ENCODE measurements at places on chromosomes 12 and 14.

GRCh38 chr14:105746124-105746514 lies 219.7 kb downstream of the TMEM121 start:
- DNase-seq: no peak

GRCh38 chr14:54252072-54252730 lies 144.6 kb upstream of the CDKN3 start:
- DNase-seq: no peak

GRCh38 chr14:66696326-66696725 lies 188.4 kb downstream of the GPHN start:
- no peak for DNase-seq

DNA sequence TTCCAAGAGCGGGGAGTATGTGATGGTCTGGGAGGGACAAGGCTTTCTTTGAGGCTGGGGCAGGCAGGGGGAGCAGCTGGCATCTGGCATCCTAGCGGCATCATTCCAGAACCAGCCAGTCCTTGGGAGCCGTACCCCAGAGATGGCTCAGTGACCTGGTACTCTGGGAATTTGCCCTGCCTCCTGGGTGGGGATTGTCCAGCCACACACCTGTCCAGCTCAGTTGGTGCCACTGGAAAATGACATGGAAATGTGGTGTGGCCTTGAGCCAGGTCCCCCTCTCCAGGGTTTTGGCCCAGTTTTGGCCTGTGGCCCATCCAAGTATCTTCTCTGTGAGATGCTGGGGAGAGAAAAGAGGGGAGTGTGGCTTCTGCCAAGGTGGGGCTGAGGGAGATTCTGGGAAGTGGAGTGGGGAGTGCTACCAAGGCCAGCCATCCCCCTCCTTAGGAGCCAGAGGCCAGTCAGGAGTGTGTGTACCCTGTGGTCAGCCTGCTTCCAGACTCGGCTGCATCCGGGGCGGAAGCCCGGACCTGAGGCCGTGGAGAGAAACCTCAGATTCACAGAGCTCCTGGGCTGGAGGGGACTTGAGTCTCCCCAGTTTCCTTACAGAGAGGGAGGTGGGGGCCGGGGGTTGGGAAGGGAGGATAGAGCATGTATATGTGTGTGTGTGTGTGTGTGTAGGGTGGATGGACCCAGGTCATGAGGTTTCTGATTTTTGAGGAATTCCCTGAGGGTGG lies 14.7 kb upstream of the KRT80 start:
- DNase-seq: no peak

GRCh38 chr14:103696466-103697071 lies 18.7 kb downstream of the XRCC3 start:
- DNase-seq: no peak

DNA sequence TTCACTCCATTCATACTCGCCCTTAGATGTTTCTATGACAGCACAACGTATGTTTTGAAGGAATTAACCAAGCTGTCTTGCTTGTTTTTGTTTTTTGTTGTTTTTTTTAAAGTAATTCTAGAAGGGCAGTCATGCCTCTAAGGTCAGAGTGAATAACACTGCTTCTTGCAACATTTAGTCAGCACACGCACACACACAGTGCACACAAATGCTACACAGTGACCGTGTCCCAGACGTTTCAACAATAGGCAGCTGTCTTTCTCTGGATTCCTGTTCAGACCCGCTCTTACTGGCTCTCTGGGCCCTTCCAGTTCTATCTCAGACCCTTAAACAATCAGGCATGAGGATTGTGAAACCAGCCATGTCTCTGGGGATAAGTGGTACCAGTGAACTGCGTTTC lies 351.0 kb upstream of the FKBP4 start:
- DNase-seq: no peak

- DNase-seq: no peak
Observed at GRCh38 chr12:89947437-89948270, 239.0 kb upstream of the ATP2B1 start.

GRCh38 chr14:93970585-93970964 lies 5.8 kb downstream of the ASB2 start:
- no peak for DNase-seq

DNA sequence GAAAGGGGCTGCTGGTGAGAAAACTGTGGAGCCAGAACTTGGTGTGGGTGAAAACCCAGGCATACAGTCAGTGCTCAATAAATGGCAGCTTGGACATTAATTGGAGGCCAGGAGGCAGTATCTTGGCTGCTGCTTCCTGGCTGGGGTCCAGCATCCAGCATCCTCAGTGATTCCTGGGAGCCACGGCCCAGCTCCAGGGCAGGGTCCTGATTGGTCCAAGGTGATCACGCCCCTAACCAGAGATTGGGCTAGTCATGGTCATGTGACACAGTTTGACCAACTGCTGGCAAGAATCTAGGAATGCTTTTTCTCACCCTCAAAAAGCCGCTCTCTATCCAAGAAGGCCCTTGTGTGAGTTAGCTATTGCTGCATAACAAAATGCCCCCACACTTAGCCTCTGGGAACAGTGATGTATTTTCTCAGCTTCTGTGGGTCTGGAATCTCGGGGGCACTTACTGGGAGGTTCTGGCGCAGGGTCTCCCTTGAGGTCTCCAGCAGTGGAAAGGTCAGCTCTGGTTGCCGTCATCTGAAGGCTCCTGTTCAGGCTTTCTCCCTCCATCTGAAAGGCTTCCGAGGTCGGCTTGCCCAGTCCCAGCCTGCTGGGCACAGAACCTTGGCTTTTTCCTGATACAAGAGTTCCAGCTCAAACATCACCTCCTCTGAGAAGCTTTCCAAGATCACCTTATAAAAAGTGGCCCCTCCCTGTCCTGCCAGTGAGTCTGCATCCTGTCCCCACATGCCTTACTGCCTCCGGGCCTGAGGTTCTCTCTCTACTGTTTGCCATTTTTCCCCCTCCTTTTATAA lies 119.2 kb upstream of the NCOR2 start:
- no peak for DNase-seq

GRCh38 chr14:72849222-72849621 lies 44.7 kb downstream of the DPF3 start:
- no peak for DNase-seq

DNA sequence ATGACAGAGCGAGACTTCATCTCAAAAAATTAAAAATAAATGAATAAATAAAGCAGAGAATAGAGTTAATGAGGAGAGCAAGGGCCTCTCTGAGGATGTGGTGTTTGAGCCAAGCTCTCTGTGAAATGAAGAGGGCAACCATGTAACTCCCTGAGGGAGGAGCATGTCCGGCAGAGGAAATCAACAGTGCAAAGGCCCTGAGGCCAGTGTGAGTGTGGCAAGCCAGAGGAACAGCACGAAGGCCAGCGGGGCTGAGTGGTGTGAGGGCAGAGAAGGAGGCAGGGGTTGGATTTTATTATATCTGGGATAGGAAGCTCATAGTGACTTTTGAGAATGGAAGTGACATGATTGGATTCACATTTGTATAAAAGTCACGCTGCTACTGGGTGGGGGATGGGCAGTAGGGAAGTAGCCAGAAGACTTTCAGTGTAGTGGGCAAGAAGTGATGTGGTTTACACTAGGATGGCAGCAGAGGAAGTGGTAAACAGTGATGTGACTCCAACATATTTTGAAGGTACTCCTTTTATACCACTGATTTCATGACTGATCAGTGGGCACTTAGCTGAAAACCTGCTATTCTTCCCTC lies 10.3 kb upstream of the LRP1-AS start:
- no peak for DNase-seq

DNA sequence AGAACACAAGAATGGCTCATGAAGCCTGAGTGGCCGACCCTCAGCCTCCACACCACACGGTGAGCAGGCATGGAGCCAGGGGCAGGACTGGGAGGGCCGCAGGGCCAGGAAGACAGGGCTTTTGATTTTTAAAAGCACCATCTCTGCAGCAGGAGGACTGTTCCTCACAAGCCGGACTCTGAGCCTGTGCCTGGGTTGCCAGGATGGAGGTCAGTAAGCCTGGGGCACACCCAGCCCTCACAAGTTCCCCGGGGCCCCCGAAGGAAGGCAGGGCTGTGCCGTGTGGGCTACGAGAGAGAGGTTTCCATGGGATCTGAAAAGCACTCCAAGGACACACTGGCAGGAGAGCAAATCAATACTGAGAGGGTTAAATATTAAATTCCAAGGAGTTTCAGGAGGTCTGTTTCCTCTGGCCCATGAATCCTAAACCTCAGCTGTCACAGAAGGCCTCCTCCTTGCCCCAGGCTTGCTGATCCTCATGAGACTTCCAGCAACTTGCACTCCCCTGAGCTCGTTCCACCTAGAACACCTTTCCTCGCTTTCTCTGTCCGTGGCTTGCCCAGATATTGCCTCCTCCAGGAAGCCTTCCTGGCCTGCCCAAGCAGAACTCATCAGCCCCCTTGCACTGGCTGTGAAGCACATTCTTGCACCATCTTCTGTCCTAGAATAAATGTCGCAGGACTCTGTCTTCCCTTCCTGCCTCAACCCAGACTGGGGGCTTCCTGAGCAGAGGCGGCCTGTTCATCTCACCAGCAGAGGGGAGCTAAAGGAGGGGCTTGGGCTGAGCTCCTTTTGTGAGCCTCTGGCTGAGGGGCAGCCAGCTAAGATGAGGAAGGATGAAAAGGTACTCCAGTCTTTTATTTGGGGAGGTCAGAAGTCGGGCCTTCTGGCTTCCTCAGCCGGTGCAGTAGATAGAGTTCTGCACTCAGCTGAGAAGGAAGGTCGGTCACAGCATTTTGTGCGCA lies 64.6 kb downstream of the CCDC88C start:
- DNase-seq: no peak

GRCh38 chr12:125988545-125988944 lies 923.3 kb downstream of the AACS start:
- no peak for DNase-seq

GRCh38 chr12:38669530-38669929 lies 235.9 kb downstream of the CPNE8 start:
- DNase-seq: no peak

- no peak for DNase-seq
Observed at GRCh38 chr14:31172084-31172483, 35.5 kb downstream of the HECTD1 start.

DNA sequence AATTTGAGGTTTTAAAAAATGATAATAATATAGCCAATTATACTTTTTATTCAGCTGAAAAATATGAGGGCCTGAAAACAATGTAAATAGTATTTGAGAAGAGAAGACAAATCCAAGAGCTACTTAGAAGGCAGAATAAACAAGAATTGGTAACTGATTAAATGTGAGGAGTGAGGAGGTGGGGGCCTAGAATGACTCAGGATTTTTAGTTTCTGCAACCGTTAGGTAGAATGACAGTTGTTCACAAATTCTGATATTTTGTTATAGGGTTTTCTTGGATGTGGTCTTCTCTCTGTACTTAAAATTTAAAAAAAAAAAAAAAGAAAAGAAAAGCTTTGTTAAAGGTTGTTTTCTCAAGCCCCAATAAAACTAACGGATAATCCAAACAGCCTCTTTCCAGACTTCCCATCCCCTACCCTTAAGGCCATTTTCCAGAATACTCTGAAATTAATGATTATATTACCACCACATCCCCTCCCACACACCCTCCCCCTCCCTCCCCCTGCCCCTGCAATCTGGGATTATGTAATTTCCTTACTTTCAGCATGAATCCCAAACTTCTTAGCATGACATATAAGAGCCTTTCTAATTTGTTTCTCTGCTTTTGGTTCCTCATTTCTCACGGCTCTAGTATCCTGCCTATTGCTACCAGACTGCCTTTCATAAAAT lies 50.4 kb downstream of the LRP6 start:
- no peak for DNase-seq

GRCh38 chr14:54129850-54130640 lies 173.4 kb upstream of the BMP4 start:
- no peak for DNase-seq

DNA sequence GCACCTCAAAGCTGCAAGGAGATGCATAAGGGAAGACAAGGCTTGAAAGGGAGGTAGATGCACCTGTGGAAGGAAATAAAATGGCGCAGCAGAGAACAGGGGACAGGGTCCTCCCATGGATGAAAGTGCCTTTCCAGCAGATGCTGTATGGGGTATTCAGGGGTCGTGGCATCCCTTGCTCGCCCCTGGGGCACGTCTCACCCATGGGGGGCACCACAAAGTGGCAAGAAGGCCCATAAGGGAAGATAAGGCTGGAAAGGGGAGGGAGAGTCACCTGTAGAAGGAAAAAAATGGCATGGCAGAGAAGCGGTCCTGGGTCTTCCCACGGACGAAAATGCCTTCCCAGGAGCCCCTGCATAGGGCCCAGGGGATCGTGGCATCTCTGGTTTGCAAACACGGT lies 265.1 kb downstream of the ALG10 start:
- no peak for DNase-seq

- no peak for DNase-seq
Observed at GRCh38 chr12:92971859-92972524, 42.9 kb upstream of the EEA1 start.

DNA sequence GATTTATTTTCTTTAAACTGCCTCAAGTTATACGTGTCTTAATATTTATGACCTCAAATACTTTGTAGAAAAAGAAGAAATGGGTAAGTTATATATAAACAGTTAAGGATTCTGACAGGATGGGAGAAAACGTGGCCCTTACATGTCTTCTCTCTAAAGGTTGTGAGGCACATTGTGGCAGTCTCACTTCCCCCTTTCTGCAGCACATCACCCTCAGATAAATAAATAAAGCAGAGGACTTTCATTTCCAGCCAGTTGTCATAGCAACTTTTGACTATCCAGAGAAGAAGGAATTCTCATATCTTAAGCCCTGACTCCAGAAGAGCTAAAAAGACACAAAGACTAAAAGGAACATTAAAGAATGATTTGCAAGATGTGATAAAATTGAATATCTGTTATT lies 28.8 kb upstream of the CEP83 start:
- peak; percentile 36 for DNase-seq

- no peak for DNase-seq
Observed at GRCh38 chr12:57006809-57007475, 596 bp upstream of the ZBTB39 start.

DNA sequence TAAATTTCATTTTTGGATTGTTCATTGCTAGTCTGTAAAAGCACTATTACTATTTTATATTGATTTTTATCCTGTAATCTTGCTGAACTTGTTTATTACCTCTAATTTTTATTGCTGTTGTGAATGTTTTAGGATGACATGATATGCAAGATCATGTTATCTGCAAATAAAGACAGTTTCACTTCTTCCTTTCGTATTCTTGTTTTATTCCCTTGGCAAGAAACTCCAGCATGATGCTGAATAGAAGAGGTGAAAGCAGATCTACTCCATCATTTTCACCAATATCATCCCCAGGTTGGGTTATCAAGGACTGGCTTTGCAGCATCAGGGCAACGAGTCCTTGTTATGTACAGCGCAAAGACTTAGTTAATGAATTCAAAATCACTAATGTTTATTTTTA lies 2.7 kb upstream of the CLECL1 start:
- no peak for DNase-seq

GRCh38 chr14:89374908-89375307 lies 42.1 kb downstream of the FOXN3 start:
- DNase-seq: no peak

DNA sequence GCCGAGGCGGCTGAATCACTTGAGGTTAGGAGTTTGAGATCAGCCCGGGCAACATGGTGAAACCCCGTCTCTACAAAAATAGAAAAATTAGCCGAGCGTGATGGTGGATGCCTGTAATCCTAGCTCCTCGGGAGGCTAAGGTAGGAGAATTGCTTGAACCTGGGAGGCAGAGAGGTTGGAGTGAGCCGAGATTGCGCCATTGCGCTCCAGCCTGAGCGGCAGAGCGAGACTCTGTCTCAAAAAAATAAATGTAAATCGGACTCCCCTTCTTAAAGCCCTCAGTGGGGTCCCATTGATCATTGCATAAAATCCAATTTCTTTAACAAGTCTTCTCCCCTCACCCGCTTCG lies 908 bp downstream of the TDP1 start:
- DNase-seq: no peak
